ENCODE measurements at places on chromosomes 6 and 20. TPM values are rescaled to one million over a fixed set of nuclear protein-coding genes. Genes with fewer than 3 reads are reported as not detected.

The TTBK1 gene
- total RNA-seq, result 0.03 TPM

The RNF144B gene
- 2.8 TPM for total RNA-seq

The LIME1 gene
- total RNA-seq, result 290 TPM

The PAQR8 gene
- total RNA-seq, result 21.0 TPM

The LY6G6C gene
- total RNA-seq, result not detected

The KHDC1L gene
- total RNA-seq, result not detected
